H7 (cell line): ENCODE measurements at places on chromosomes 16 and 17. TPM values are rescaled to one million over a fixed set of nuclear protein-coding genes. Genes with fewer than 3 reads are reported as not detected.

Gene ARHGDIG
- total RNA-seq, result 4.0 and 5.3 TPM in 2 replicates

Gene OSGIN1
- total RNA-seq, result 1.3 and 1.6 TPM in 2 replicates

Gene MC1R
- total RNA-seq, result 5.6 and 6.5 TPM in 2 replicates

Gene AURKB
- 209 and 254 TPM in 2 replicates for total RNA-seq

Gene RHBDL1
- total RNA-seq, result 3.1 and 5.9 TPM in 2 replicates

Gene PYY
- 0.67 and 1.8 TPM in 2 replicates for total RNA-seq

DNA sequence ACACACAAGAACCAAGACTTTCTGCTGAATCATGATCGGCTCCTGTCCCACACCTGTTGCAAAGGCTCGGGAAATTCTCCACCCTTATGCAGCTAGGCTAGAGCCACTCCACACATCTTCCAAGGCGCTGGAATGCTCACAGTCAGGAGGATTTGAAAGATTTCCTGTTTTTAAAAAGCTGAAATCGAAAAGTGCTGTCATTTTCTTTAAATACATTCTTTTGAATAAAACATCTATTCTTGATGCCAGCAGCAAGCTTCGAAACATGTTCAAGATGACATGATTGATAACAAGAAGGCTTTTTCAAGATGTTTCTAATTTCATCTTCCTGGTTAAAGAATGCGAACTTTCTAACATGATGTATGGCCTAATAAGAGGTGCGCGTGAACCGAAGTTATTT is 219.7 kb upstream of the CDH5 start:
- no peak for DNase-seq

GRCh38 chr16:24701521-24701951 is 27.9 kb upstream of the TNRC6A start:
- no peak for DNase-seq

- DNase-seq, result peak; percentile 25
Observed at GRCh38 chr17:42660692-42661345, 1.7 kb downstream of the TUBG2 start.

GRCh38 chr17:42564815-42565522 is 1.9 kb upstream of the MLX start:
- DNase-seq, result peak; percentile 15

GRCh38 chr17:28597606-28598383 is 1.0 kb downstream of the SPAG5 start:
- no peak for DNase-seq

- peak; percentile 99 for DNase-seq
Observed at GRCh38 chr16:84368308-84368996, at the start of gene ATP2C2. Gene ATP2C2, plus strand, starts transcription at chr16:84368538. Its CDS starts 78 bp downstream, at chr16:84368616.
